NCI-H1092 (cell line): ENCODE measurements at places on chromosomes 1 and 21.

GRCh38 chr21:16419188-16419921 lies 689.6 kb downstream of the USP25 start:
- peak; percentile 96 for DNase-seq

DNA sequence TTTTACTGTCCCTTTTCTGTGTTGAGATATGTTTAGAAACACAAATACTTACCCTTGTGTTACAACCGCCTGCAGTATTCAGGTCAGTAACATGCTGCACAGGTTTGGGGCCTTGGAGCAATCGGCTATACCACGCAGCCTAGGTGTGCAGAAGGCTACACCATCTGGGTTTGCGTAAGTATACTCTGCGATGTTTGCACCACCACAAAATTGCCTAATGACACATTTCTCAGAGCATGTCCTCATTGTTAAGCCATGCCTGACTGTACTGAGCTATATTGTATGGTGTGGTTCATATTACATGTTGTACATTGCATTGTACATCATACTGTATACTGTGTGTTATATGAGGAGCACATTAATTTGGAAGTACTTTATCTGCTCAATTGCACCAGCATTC lies 247.4 kb downstream of the RHOU start:
- DNase-seq: no peak

GRCh38 chr1:170309389-170310013 lies 163.7 kb downstream of the NTMT2 start:
- no peak for DNase-seq

GRCh38 chr1:39833621-39834385 lies 45.1 kb upstream of the BMP8B start:
- no peak for DNase-seq

GRCh38 chr21:46113497-46114176 lies 15.7 kb downstream of the COL6A2 start:
- no peak for DNase-seq

- no peak for DNase-seq
Observed at GRCh38 chr1:152148981-152149380, 10.0 kb downstream of the RPTN start.

GRCh38 chr1:188188317-188188716 lies 1359.6 kb downstream of the PLA2G4A start:
- no peak for DNase-seq
